Activated CD4-positive, CD25-positive, alpha-beta regulatory T cell treated with anti-CD3 and anti-CD28 coated beads, Interleukin-2, amount 50 U/mL, for 16 hours (primary cell): ENCODE measurements at places on chromosomes 2 and 18.

- DNase-seq, result no peak
Measured at GRCh38 chr2:61181382-61182058, 19.5 kb downstream of the C2orf74 start.

DNA sequence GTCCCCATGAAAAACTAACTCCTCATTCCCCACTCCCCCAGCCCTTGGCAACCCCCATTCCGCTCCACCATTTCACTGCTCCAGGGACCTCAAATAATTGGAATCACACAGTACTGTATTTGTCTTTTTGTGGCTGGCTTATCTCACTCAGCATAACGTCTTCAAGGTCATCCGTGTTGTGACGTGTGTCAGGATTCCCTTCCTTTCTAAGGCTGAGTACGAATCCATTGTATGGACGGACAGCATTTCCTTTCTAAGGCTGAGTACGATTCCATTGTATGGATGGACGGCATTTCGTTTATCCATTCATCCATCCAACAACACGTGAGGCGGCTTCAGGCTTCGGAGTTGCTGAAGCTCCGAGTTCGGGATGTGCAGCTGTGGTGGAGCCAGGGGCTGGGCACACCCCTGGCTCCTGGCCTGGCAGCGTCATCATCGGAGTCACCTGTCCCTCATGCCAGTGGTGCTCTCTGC, 1.2 kb upstream of the ASB1 start:
- no peak for DNase-seq

GRCh38 chr2:225693259-225693658, 293.7 kb downstream of the NYAP2 start:
- DNase-seq, result no peak

DNA sequence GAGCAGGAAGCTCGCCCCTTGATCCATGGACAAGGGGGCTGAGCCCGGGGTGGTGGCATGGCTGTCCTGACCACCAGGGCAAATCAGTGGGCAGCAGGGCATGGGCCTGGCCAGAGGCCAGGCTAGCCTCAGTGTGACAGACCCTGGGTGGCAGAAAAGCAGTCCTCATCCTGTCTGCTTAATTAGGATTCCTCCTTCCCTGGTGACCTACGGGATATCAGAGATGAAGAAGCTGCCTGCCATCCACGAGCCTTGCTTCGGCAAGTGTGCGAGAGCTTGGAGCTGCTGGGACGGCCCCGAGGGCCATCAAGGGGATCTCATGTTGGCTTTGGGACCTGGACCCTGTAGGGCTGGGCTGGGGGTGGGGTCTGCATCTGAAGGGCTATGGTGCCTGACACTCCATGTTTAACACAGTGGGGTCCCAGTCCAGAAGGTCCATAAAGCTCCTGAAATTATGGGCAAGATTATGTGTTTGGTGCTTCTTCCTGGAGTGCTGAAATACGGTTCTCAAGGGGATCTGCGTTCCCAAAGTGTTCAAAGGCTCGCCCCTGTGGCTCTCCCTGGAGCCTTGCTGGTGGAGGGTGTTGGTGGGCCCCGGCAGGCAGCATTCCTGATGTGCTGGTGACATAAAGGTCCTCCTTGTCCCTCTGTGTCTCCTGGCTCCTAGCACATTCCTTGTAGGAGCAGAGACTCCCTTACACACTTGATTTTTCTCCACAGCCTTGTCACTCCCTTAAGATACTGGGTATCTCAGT, 52.6 kb downstream of the KCNIP3 start:
- no peak for DNase-seq

GRCh38 chr2:41947701-41948396, 100.0 kb upstream of the PKDCC start:
- no peak for DNase-seq

DNA sequence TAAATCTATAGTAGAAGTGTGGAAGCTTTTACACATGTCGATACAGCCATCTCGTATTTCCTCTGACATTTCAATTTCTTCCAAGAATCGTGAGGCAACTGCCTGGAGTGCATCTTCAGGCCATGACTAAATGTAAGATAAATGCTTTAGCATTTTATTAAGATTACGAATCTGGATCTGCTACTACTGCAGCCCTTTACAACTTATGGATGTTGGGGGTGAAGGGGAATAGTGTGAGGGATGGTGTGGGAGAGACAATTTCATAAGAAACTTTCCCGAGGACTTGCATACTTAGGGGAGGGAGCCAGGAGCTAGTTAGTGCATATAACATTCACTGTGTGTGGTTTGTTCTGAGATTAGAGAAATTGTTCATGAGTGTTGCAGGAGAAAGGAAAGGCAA, 204.8 kb downstream of the SLC39A10 start:
- DNase-seq, result no peak

DNA sequence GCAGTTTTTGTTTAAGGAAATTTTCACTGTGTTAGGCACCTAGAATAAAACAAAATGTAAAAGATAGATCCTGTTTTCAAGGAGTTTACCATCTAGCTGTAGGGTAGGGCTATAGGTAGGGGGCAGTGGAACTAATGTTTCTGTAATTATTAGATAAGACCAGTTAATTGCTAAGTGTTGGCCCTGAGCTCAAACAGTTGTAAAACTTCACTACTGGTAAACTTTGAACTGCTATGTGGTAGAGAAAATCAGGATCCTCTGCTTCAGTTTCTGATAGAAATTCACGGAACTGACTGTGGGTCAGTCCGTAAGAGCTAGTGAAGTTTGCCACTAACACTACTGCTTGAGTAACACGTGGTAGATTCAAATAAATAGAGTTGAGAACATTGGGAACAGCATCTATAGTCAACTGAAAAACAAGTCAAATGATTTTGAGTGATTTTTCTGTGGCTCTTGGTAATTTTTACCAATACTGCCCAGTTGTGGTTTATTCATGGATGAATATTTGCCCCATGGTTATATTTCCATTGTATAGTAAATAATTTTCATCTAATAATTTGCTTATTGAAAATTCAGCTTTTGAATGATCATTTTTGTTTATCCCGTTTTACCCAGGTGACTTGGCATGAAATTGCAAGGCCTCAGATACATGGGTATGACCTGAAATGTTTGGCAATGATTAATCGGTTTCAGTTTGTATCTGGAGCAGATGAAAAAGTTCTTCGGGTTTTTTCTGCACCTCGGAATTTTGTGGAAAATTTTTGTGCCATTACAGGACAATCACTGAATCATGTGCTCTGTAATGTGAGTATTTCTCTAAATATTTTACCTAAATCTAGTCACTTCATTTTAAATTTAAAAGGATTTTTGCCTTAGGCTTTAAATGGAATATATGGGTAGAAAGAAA, 26.4 kb downstream of the ELP2 start:
- no peak for DNase-seq

DNA sequence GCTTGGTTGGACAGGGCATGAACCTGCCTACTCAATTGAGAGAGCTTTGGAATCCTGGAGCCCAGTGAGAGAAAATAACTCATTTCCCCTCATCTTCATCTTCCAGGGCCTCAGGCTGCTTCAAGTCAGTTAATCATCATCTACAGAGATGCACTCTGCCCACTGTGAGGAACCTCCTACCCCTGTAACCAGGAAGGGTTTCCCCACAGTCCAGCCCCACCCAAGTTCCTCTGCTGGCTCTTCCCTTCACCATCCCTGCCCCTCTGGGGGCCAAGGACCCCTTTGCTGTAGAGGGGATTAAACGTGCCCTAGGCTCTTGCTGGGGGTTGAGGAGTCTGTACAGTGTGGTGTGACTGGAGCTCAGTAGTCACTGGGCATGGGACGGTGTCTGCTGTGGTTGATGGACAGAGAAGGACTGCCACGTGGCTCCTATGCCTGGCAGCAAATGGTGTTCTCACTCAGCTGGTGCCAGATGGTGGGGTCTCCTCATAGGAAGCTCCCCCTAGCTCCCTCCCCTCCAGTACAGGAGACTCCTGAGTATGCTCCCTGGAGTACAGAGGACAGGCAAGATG, 29.5 kb upstream of the LGALSL start:
- DNase-seq, result no peak

DNA sequence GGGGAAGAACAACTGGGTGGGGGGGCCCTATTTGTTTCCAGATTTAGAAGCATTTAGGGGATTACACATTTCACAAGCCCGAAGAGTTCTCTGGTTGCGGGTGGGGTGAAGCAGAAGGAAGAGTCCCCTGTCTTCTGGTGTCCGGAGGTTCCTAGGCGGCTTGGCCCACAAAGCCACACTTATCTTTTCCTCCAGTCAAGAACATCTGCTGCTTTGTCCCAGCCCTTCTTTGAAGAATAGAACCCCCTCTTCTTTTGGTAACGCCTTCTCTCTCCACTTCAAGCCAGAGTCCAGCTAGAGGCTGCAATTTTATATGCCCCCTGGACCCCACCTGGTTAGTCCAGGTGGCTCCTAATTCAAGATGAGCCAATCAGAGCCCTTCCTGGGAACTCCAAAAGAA, 15.8 kb downstream of the BOLA3 start:
- DNase-seq, result no peak

DNA sequence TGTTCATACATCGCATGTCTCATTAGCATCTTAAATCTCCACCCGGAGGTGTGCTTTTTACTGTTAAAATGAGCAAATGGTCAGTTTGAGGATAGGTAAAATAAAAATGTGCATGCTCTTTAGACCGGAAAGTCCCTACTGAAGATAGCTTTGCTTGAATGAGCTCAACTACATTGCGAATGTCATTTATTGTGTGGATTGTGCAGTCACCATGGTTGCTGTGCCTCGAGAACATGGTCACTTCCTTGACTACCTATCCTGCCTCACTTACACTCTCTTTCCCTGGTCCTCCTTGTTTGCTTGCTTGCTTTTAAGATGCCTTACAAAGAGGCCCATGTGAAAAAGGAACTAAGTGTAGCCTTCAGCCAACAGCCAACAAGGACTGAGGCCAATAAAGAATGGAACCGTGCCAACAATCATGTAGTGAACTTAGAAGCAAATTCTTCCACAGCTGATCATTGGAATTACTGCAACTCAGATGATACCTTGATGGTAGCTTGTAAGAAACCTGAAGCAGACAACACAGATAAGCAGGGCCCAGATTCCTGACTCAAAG, 72.2 kb upstream of the BARD1 start:
- DNase-seq, result no peak
